ENCODE measurements at places on chromosomes 7 and 10.

DNA sequence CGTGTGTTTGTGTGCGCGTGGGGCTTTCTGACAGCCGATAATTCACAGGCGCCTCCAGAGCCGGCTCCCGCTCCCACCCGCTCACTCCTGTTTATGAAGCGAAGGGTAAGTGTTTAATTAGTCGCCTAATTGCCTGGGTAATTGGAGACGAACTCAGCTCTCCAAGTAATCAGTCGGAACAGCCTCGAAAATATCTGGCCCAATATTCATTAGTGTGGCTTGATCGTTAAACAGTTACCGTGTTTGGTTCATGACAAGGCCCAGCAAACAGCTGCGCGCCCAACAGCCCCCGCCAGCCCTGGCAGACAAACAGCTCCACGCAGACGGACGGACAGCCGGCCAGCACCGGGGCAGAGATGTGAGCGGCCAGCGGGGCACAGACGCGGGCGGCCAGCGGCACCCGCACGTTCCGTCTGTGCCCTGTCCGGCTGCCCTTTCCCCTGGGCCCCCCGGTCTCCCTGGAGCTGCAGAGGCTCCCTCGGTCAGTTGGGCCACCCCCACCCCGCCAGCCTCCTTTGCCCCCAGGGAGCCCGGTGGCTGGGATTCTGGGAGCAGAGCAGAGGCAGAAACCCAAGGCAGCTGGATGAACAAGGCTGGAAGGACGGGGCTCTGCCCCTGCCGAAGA is 98.2 kb downstream of the UNCX start:
- no peak for DNase-seq

- peak; percentile 56 for DNase-seq
Measured at GRCh38 chr10:68543004-68543918, 15.9 kb upstream of the SLC25A16 start.

- no peak for DNase-seq
Measured at GRCh38 chr10:18583575-18584270, 67.7 kb downstream of the NSUN6 start.

DNA sequence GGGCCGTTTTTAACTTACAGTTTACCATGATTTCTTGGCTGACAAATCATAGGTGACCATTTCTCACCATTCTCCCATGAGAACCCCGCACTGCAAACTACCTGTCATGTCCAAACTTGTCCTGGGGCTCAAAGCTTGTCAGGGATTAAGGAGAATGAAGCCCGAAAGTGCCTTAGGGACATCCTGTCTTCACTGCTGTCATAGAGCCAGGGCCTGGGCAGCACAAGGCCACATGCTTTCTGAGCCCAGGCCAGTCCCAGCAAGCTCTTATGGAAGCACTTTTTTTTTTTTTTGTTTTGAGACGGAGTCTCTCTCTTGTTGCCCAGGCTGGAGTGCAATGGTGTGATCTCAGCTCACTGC is 33.9 kb downstream of the CCM2 start:
- no peak for DNase-seq

- no peak for DNase-seq
Measured at GRCh38 chr7:503575-504111, 16.0 kb downstream of the PDGFA start.

DNA sequence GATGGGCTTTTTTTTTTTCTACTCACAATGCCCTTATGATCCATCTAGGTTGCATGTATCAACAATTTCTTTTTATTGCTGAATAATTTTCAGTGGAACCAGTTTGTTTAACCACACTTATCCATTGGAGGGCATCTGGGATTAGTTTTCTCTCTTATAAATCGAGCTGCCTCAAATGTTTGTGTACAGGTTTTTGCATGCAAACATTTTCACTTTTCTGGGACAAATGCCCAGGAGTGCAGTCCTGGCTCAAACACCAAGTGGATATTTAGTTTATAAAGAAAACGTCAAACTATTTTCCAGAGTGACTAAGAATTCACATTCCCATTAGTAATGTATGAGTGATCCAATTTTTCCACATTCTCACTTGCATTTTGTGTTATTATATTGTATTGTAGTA is 313.4 kb downstream of the CXCL12 start:
- peak; percentile 86 for DNase-seq

Measured in fibroblast of skin of right biceps (primary cell).